Muscle of arm (tissue), 14 donors: ENCODE measurements at places on chromosomes 2 and 18. TPM values are rescaled to one million over a fixed set of nuclear protein-coding genes. Genes with fewer than 3 reads are reported as not detected.

DNA sequence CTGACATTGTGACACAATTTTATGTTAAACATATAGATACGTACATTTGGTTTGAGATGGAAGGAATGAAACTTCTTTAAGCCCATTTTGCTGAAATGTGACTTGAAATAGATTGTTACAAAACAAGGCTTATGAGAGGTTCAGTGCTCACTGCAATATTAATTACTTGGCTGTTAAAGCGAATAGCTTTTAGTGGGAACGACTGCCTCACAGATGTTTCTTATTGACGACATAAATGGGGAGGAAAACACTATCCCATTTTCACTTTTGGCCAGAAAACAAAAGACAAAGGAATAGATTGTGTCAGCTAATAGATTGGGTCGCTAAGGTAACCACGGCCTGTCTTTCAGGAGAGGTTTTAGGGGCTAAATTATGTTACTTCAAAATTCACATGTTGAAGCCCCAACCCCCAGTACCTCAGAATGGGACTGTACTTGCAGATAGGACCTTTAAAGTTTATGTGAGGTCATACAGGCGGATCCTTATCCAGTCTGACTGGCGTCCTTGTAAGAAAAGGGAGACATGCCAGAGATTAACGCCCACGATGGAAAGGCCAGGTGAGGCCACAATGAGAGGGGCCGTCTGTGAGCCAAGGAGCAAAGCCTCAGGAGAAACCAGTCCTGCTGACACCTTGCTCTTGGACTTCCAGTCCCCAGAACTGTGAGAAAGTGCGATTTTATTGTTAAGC lies 10.8 kb downstream of the INPP1 start:
- DNase-seq: no peak

DNA sequence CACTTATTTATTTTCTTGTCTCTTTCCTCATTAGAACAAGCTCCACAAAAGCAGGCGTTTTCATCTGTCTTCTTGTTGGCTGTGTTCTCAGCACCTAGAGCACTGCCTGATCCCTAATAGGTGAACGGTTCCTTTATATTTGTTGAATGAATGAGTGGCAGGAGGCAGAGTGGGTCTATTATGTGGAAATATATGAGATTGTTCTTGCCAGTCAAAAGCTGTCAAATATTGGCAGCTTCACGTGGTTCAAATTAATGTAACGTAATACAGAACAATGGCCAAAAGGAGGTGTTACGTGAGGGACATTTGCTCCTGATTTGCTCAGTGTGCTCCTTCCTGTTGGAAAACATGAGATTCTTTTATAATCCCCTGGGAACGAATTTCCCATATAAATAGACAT lies 8.5 kb upstream of the ARHGAP25 start:
- DNase-seq: no peak

The PSMA8 gene
- polyA plus RNA-seq: not detected

DNA sequence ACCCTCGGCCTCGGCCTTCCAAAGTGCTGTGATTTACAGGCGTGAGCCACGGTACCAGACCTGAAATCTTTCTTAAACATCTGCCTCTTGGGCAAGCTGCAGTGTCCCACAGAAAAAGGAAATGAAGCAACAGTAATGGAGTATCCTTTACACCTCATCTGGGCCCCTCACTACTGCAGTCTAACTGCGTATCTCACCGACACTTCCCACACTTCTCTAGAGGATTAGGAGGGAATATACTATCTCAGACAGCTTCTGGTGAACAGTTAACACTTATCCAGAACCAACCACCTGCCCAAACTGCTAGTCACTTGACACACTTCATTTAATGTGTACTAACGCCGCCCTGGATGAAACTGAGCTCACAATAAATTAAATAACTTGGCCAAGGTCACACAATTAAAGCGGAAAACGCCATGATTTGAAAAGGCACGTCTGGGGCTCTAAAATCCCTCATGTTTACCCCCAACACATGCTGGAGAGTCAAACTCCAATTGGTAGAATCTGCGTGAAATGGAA lies 993 bp downstream of the COX7A2L start:
- DNase-seq: no peak

The RFX8 gene
- 4.2 TPM for polyA plus RNA-seq

The RBMS1 gene
- polyA plus RNA-seq: 280 TPM

DNA sequence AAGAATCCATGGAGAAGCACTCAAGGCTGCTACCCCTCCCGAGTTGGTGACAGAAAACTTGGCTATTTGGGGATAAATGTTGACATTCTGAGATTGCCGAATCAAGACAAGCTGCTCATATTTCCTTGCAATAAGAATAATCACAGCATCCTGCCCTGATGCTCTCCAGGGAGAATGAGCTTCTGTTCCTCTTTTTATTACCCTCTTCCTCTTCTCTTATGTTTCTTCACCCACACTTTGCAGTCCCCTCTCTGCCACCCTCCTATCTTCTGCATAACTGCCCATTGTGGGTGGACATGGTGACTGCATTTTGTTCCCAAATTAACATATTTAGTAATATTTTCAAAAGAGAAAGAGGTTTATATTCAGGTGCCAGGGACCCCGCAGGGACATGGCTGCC lies 11.9 kb upstream of the MSGN1 start:
- DNase-seq: no peak

DNA sequence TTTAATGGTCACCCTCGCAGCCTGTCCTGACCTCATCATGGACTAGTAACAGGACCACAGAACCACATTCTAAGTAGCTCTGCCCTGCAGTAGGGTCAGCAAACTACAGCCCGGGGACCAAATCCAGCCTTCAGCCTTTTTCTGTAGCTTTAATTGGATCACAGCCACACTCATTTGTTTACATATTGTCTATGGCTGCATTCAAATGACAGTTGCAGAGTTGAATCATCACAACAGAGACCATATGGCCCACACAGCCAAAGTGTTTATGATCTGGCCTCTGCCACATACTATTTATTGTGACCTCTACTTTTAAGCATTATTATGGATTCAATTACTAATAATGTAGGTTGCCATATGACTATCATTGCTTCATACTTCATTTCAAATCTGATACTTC lies 47.7 kb downstream of the MAP3K19 start:
- DNase-seq: no peak

GRCh38 chr2:2108756-2109155 lies 222.3 kb downstream of the MYT1L start:
- no peak for DNase-seq
